Epithelial cell of proximal tubule (primary cell): ENCODE measurements at places on chromosomes 11 and 22. TPM values are rescaled to one million over a fixed set of nuclear protein-coding genes. Genes with fewer than 3 reads are reported as not detected.

GRCh38 chr22:34847072-34847471 is 218.9 kb upstream of the ISX start:
- DNase-seq, result peak; percentile 47

DNA sequence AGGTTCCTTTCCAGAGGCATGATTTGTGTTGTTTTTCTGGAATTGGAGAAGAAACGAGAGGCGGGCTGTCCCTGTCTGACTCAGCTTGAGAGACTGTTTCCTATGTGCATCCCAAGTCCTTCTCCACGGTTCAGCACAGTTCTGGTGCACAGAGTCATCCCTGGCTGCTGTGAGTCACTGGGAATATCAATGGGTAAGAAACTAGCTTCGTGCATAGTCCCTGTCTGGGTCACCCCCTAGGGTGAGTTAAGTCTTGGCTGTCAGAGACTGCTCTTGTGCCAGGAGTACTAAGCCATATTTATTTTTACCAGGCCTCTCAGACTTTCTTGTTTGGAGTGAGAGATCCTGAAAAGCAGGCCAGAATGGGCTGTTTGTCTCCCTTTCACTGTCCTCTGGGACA is 2.4 kb upstream of the LRP4 start:
- DNase-seq, result peak; percentile 99

GRCh38 chr11:20066013-20066782 is 94.1 kb downstream of the DBX1 start:
- no peak for DNase-seq

- no peak for DNase-seq
These were observed 11.5 kb downstream of the CD44 start for GRCh38 chr11:35150454-35150853.

- no peak for DNase-seq
These were observed 8.6 kb downstream of the CFL1 start for GRCh38 chr11:65849366-65849765.

GRCh38 chr11:134347441-134347840 is 15.7 kb downstream of the GLB1L2 start:
- no peak for DNase-seq

- DNase-seq, result no peak
These were observed 68.3 kb downstream of the HIPK3 start for GRCh38 chr11:33325451-33325850.

DNA sequence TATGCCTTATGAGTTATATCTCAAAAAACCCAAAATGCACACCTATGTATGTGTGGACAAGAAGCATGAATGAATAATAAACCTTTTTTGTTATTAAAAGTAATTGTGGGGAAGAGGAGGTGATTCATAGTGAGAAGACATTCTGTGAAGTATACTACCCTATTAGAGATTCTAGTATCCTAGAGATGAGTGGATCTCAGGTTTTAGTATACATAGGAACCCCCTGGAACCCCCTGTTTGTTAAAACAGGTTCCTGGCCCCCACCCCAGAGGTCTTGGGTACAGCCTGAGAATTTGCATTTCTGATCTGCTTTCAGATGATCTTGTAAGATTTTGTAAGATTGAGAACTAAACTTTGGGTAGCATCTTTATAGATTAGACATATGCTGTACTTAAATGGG is 17.5 kb downstream of the NUCB2 start:
- no peak for DNase-seq

DNA sequence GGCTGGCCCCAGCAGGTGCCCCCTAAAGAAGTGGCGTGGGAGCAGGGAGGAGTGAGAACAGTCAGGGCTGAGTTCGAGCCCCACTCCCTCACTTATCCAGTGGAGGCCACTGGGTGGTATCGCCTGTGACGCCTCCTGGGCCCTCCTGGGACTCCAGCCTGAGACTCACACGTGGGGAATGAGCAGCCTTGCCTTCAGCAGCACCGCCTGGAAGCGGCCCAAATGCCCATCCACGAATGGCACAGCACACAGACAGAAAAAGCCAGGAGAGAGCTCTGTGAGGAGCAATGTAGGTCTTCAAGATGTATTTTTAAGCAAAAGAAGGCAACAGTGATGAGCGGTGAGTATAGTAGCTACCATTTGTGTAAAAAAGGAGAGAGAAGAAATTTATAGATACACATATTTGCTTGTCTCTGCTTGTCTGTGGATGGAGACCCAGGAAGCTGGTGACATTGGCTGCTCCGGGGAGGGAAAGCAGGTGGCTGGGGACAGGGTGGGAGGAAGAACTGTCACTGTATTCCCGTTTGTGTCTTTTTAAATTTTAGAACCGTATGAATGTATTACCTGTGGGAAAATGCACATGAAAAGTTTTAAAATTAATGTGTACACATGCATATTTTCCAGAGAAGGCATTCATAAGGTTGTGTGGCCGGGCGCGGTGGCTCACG is 13.2 kb downstream of the KCNJ4 start:
- DNase-seq, result no peak

DNA sequence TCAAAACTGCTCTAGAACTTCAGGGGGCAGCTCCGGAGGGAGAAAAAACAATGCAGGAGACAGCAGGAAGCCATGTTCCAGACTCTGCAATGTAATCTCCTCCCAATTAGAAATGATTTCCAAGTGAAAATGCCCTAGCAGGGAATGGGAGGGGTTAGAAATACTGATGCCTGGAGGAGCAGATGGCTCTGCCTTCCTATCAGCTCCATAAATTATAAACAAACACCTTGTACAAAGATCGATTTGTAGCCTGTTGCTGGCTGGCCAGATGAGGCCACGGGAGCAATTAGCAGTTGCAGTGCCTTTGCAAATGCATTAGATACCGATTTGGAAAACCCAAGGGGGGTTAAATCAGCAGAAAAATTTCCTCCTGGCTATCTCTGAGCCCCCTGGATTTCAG is 46.6 kb upstream of the CHRM4 start:
- DNase-seq, result no peak

- no peak for DNase-seq
These were observed 72.2 kb upstream of the BID start for GRCh38 chr22:17846326-17846992.

DNA sequence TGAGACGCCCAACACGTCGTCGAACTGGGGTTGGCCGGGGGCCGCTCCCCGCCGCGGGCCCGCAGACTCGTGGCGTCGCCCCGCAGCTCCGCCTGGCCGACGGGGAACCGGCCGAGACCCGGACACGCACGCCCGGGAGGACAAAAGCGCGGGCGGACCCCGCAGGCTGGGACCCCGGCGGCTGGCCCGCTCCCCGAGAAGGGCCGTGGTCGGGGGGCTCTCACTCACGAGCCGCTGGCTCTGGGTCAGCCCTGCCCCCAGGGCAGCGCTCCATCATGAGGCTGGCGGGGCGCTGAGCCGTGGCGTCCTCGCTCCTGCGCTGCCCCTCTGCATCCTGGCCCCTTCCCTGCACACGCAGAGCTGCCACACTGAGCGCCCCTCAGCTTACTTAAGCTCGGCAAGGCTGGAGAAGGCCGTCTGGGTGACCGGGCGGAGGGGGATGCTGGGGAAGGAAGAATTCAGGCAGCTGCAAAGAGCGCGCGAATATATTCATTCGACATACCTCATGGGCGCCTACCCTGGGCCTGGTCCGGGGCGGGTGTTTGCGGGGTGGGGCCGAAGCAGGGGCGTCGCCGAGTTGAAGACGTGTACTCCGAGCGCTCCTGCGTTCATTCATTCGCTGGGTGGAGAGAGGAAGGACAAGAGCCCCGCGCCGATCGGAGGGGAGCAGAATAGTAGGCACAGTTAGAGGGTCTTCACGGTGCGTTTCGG is 579 bp upstream of the CYB5R2 start:
- no peak for DNase-seq

DNA sequence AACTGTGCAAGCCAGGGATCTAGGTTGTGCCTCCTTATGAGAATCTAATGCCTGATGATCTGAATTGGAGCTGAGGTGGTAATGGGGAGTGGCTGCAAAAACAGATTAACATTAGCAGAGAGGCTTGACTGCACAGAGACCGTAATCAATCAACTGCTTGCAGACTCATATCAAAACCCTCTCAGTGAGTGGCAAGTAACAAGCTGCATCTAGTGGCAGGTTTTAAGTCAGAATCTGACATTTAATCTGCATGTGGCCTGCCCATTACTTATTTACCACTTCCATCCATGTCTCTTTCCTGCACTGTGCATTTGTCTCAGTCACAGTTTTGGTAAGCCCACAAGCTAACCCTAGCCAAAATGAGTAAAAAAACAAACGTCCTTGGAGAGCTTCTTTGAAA is 11.2 kb downstream of the C11orf58 start:
- no peak for DNase-seq

GRCh38 chr11:35267504-35267903 is 128.5 kb downstream of the CD44 start:
- no peak for DNase-seq

DNA sequence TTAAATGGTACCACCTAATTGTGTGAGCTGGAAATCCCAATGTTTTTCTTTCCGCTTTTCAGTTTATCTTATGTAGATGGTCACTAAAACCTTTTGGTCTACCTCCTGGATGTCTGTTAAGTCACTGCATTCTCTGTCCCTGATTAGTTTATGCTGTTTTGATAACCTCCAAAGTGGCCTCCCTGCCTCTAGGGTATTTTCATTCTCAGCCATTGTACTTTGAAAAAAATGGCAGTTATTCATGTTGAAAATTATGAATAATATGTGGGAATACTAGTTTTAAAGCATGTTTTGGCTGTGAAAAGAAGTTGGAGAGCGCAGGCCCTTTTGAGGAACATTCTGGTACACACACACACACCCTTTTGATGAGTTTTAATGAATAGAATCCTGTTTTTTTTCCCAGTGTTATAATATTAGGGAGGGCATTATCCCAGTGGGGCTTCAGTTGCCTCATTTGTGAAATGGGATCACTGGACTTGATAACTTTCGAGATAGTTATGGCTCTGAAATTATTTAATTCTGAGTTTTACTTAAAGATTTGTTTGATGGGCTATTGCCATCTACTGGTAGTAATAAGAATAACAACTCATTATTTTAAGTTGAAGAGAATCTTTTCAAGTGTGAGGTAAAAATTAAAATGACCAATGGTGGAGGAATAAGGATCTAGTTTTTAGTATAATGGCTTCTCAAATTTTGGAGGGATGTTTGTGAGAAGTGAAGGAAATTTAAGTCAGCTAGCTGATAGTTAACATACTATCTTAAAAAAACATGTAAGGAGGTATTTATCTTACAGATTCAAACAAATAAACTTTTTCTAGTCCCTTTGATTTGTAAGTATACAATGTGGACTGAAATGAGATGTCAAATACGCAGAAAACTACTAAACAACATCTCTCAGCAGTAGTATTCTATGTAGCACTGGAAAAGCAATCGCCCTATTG is 3.9 kb downstream of the FDX1 start:
- DNase-seq, result no peak

GRCh38 chr11:77396911-77397310 is 77.0 kb downstream of the PAK1 start:
- DNase-seq, result no peak

DNA sequence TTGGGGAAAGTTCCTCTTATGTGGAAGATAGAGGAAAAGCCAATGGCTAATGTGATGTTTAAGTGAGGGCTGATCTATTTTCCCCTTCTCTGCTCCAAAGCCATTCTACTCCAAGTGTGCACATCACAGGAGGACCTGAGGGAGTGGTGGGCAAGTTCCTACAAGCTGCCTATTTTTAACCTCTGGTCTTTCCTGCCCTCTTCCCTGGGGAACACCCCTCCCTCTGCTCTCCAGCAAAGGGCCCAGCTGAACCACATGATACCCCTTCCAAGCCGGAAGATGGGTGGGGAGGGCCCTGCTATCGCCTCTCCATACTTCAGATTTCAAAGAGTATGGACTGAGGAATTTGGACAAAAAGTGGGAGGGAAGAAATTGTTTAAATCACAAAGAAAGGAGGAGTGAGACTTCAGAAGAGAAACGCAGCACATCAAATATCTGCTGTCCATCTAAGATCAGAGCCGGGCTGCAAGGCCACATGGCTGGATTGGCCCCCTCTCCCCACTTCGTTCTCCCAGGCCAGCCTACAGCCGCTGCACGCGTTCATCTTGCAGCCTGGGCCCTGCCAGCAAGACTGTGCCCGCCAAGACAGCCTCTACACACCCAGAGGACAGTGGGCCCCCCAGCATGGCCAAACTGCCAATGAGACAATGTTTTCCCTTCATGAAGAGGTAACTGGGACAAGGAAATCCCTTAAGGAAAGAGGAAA is 77.5 kb downstream of the MICAL3 start:
- DNase-seq, result no peak

Gene POU2AF2
- total RNA-seq, result not detected in 2 replicates

Gene HBE1
- not detected in 2 replicates for total RNA-seq

Gene TENM4
- 12.6 and 22.2 TPM in 2 replicates for total RNA-seq

Gene SSTR3
- total RNA-seq, result not detected in 2 replicates

Gene TSPAN18
- total RNA-seq, result 1.6 TPM in 1 of 2 replicates, not detected in the other

Gene LRP5
- 22.4 and 31.4 TPM in 2 replicates for total RNA-seq

Gene LARGE1
- 8.9 and 18.3 TPM in 2 replicates for total RNA-seq

Gene HIKESHI
- 41.4 and 45.5 TPM in 2 replicates for total RNA-seq

Gene RFPL1
- total RNA-seq, result not detected in 2 replicates

Gene DDTL
- total RNA-seq, result 2.1 TPM in 1 of 2 replicates, not detected in the other

Gene SHISA8
- not detected in 2 replicates for total RNA-seq

Gene OR8G5
- total RNA-seq, result not detected in 2 replicates

Gene C11orf91
- not detected in 2 replicates for total RNA-seq

Gene MAJIN
- total RNA-seq, result not detected in 2 replicates
